ENCODE measurements at places on chromosomes 6 and 20.

GRCh38 chr6:21666853-21667681 is 73.5 kb downstream of the SOX4 start:
- peaks cover 7% of the 10 kb centered on the region for H3K4me1 ChIP-seq
- H3K4me3 ChIP-seq: no peak overlapping the region

DNA sequence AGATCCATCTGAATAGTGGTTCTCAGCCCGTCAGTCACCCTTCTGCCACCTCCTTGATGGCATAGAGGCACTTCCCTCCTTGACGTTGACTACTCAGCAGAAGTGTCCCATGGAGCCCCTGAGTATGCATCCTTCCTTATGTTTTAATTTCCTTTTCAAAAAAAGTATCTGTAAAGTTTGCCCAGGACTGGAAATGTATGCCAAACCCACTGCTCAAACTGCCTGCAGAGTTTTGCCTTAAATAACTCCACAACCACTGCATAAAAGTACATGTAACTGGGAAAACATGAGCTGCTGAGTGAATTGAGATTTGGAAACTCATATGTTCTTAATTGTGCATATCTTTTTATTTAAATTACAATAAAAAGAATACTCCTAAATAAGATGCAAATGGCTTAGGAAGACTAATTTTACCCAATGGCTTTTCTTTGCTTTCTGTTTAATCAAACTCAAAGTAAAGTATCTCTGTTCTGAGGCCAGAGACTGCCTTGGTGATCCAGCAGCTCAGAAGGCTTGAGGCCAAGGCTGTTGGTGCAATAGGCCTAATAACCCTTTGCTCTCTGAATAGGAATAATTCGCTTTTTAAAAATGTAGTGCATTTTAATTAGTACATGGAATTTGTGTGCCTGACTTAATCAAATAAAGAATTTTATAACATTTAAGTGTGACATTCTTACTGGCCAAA is 90.4 kb downstream of the FNDC1 start:
- no peak overlapping the region for H3K4me3 ChIP-seq
- no peak overlapping the region for H3K27ac ChIP-seq
- no peaks in the 10 kb centered on the region for H3K27me3 ChIP-seq
- DNase-seq: no peak
- no peaks in the 10 kb centered on the region for H3K36me3 ChIP-seq

DNA sequence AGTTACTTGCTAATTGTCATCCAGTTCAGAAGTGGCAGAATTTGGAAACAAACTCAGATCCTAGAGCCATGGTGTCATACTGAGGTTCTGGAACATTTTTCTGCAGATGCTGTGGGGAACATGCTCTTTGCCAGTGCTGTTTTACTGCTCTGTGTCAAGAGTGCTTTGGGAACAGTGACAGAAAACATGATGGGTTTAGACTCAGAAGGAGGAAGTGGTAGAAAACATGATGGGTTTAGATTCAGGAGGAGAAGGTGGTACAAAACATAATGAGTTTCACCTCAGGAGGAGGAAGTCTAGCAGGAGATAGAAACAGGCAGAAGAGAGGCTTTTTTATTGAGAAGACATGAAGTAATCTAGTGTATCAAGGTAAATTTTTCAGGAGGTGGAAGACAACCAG is 815.5 kb downstream of the DHX35 start:
- H3K27ac ChIP-seq: no peak overlapping the region
- DNase-seq: no peak
- H3K4me3 ChIP-seq: no peak overlapping the region

DNA sequence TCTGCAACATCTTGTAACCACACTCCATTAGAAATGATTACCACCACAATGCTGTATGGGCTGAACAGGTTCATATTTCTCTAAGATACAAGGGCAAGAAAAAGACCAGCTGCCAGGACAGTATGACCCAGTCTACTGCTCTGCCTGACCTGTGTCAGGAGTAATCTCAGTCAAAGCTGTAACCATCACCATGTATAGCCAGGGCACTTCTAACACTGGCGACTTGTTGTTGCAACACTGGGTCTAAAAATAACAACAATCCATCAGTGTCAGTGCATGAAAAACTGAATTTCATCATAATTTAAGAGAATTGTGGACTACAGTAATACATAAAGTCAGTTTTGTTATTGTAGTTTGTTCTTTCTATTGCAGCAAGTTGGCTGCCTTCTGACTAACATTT is 738.6 kb upstream of the ADGRB3 start:
- H3K36me3 ChIP-seq: peaks cover 9% of the 10 kb centered on the region
- peak overlapping the region; percentile 61 for H3K27ac ChIP-seq
- H3K4me3 ChIP-seq: no peak overlapping the region
- H3K4me1 ChIP-seq: peaks cover 9% of the 10 kb centered on the region
- DNase-seq: no peak
- H3K27me3 ChIP-seq: no peaks in the 10 kb centered on the region

- no peaks in the 10 kb centered on the region for H3K4me1 ChIP-seq
- no peak for DNase-seq
- H3K27me3 ChIP-seq: peaks cover 14% of the 10 kb centered on the region
- H3K4me3 ChIP-seq: no peak overlapping the region
- H3K36me3 ChIP-seq: no peaks in the 10 kb centered on the region
Observed at GRCh38 chr6:6635869-6636268, 47.3 kb downstream of the LY86 start.

GRCh38 chr20:55216525-55217242 is 741.3 kb downstream of the DOK5 start:
- DNase-seq: no peak
- H3K27me3 ChIP-seq: no peaks in the 10 kb centered on the region
- H3K4me3 ChIP-seq: no peak overlapping the region
- no peaks in the 10 kb centered on the region for H3K4me1 ChIP-seq
- H3K27ac ChIP-seq: no peak overlapping the region

- peaks cover 9% of the 10 kb centered on the region for H3K27me3 ChIP-seq
- no peak overlapping the region for H3K27ac ChIP-seq
- no peak overlapping the region for H3K4me3 ChIP-seq
- no peaks in the 10 kb centered on the region for H3K36me3 ChIP-seq
- H3K4me1 ChIP-seq: no peaks in the 10 kb centered on the region
Observed at GRCh38 chr6:142902636-142903053, 42.3 kb downstream of the HIVEP2 start.

GRCh38 chr20:24743641-24744040 is 205.4 kb upstream of the CST7 start:
- H3K27me3 ChIP-seq: no peaks in the 10 kb centered on the region
- DNase-seq: no peak
- H3K4me1 ChIP-seq: peaks cover 7% of the 10 kb centered on the region

GRCh38 chr6:17635568-17635967 is 35.5 kb downstream of the FAM8A1 start:
- DNase-seq: no peak
- no peaks in the 10 kb centered on the region for H3K27me3 ChIP-seq
- no peaks in the 10 kb centered on the region for H3K4me1 ChIP-seq
- H3K36me3 ChIP-seq: peaks cover 94% of the 10 kb centered on the region

DNA sequence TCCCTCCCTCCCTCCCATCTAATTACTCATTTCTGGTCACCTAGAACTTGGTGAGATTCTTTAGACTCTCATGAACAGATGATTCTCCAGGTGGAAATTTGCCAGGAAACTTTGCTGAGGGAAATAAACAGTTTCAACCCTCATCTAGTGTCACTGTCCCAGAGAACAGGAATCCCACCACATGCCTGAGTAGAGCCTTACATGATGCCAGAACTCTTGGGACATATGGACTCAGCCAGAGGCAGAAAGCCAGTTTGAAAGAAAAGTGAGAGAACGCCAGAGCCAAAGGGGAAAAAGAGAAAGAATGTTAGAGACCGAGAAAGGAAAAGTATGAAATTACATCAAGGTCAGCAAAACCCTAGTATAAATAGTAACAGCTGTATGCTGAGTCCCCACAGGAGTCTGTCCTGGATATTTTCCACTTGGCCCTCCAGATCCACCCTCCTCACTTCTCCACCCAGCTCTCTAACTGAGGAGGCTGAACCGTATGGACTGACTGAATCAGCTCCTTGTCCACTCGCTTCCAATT is 127.5 kb upstream of the COL21A1 start:
- H3K4me3 ChIP-seq: no peak overlapping the region
- H3K27me3 ChIP-seq: peaks cover 5% of the 10 kb centered on the region
- no peaks in the 10 kb centered on the region for H3K4me1 ChIP-seq
- no peak for DNase-seq
- no peaks in the 10 kb centered on the region for H3K36me3 ChIP-seq

DNA sequence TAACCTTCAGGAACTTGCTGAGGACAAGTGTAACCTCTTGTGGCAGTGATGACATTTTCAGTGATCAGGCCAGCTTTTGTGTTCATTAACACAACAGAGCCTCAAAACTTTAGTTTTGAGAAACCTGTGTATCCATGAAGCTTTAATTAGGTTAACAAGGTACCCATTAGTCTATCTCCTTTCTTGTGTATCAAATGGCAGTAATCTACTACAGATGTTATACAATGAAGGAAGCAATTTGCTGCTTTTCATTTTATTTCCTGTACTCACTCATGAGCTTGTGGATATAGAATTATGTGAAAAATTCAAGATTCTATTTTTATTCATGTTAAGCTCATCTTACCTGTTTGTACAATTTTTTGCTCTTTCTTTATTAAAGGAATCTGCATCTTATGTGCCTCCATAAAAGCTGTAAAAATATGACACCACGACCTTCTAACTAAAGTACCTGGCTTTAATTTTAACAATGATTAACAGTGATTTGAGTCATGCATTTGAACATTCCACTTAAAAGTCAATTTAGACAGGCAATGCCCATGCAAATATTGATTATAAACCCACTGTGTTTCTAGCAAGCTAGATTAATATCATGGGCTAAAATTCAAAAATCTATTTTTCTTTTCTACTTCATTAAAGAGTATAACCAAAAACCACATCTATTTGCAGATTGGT is 897.3 kb downstream of the KIF16B start:
- H3K4me1 ChIP-seq: no peaks in the 10 kb centered on the region
- no peaks in the 10 kb centered on the region for H3K27me3 ChIP-seq
- DNase-seq: no peak
- no peak overlapping the region for H3K27ac ChIP-seq
- no peak overlapping the region for H3K4me3 ChIP-seq

DNA sequence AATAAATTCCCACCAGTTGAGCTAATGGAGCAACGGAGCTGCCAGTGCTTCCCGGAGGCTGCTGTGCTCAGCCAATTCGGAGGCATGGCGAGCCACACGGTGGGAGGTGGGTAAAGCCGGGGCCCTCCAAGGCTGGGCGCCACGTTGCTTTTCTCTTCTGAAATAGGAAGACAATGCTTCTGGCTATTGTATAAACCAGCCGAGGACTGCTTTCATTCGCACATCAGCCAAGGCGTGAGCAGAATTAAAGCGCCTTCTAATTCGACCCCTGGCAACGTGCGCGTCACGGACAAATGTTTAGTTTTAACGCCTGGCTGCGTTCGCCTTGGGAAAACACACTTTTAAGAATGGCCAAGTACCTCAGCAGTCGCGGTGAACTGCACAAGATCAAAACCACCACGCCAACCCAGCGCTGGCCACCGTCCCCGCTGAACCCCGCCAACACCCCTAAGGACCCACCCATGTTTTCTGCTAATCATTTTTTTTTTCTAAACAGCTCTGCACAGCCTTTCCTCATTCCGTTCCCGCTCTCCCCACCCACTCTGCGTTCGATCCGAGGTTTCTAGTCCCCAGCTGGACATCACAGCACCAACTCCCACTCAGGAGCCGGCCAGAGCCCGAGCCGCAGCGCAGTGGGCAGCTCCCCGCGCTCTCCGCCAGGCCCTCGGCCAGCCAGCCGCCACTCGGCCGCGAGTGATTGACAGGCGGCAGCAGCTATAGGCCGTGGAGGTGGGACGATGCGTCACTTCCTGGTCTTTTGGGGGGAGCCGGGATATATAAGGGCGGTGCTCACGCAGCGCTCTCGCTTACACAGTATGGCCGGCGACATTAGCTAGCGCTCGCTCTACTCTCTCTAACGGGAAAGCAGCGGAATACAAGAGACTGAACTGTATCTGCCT is at the start of gene AMD1:
Gene AMD1 (plus strand): TSS at position 805 of the 899 bp plus-strand sequence. CDS start 321 bp downstream, outside the sequence.
- peak; percentile 98 for DNase-seq
- peaks cover 13% of the 10 kb centered on the region for H3K36me3 ChIP-seq
- peak within 1 kb of the TSS; percentile 84 for H3K4me3 ChIP-seq
- peaks cover 15% of the 10 kb centered on the region for H3K4me1 ChIP-seq

- H3K27me3 ChIP-seq: no peaks in the 10 kb centered on the region
- no peak overlapping the region for H3K4me3 ChIP-seq
Observed at GRCh38 chr6:150185732-150186117, 42.9 kb downstream of the PPP1R14C start.

DNA sequence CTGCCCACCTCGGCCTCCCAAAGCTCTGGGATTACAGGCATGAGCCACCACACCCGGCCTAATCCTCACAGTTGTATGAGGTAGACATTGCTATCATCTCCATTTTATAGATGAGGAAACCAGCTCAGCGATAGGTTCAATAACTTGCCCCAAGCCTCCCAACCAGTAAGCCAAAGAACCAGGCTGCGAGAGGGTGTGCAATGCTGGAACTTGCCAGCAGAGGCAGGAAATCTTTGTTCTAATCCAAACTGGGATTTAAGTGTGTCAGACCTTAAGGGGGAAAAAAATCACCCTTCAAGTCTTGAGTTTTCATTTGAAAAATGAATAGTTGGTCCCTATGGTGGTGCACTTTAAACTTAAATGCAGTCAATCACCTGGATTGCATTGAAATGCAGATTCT is 20.1 kb upstream of the RNGTT start:
- H3K4me3 ChIP-seq: no peak overlapping the region
- DNase-seq: no peak
- no peaks in the 10 kb centered on the region for H3K4me1 ChIP-seq

DNA sequence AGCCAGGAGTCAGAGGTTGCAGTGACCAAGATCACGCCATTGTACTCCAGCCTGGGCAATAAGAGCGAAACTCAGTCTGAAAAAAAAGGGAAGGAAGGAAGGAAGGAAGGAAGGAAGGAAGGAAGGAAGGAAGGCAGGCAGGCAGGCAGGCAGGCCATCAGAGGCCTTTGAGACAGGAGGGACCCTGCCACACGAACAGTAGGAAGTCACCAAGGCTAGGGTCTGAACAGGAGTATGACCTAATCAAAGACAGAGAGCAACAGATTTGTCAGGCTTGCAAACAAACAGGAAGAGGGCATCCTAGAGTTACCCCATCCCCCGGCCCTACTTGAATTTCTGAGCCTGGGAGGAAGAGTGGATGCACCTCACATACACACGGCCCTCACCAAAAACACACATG is 67.1 kb downstream of the FGD2 start:
- H3K27ac ChIP-seq: no peak overlapping the region
- H3K4me1 ChIP-seq: peaks cover 6% of the 10 kb centered on the region
- DNase-seq: peak; percentile 24
- H3K36me3 ChIP-seq: no peaks in the 10 kb centered on the region
- no peak overlapping the region for H3K4me3 ChIP-seq

- no peaks in the 10 kb centered on the region for H3K4me1 ChIP-seq
- H3K36me3 ChIP-seq: no peaks in the 10 kb centered on the region
- no peak overlapping the region for H3K4me3 ChIP-seq
- no peak overlapping the region for H3K27ac ChIP-seq
Observed at GRCh38 chr20:8711501-8711900, 357.4 kb upstream of the PLCB4 start.

DNA sequence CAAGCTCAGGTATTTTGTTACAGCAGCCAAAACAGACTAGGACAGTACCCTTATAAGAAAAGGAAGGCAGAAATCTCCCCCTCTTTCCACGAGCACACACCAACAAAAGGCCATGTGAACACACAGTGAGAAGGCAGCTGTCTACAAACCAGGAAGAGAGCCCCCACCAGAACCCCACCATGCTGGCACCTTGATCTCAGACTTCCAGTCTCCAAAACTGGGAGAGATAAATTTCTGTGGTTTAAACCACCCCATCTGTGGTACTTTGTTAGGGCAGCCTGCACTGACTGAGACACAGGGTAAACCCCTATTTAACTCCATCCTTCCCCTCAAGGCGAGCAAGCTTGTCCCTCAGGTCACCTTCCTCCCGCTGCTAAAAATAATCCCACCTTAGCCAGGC is 475.8 kb upstream of the JARID2 start:
- no peaks in the 10 kb centered on the region for H3K4me1 ChIP-seq
- H3K27ac ChIP-seq: no peak overlapping the region
- no peak for DNase-seq
- no peaks in the 10 kb centered on the region for H3K27me3 ChIP-seq
- no peak overlapping the region for H3K4me3 ChIP-seq
